ENCODE measurements at places on chromosomes 2 and 18.

DNA sequence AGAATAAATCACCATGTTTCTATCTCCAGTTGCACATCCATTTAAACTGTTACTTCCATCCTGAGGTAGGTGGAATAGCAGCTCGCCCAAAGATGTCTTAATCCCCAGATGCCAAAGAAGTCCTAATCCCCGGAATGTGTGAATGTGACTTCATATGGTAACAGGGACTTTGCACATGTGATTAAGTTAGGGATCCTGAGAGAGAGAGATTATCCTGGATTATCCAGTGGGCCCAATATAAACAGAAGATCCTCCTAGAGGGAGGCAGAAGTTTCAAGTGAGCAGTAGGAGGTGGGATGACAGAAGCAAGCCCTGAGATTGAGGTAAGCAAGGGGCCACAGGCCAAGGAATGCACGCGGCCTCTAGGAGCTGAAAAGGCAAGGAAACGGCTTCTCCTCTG lies 19.8 kb downstream of the CREG2 start:
- no peak for DNase-seq

GRCh38 chr2:224359569-224359968 lies 42.3 kb downstream of the FAM124B start:
- DNase-seq: no peak

DNA sequence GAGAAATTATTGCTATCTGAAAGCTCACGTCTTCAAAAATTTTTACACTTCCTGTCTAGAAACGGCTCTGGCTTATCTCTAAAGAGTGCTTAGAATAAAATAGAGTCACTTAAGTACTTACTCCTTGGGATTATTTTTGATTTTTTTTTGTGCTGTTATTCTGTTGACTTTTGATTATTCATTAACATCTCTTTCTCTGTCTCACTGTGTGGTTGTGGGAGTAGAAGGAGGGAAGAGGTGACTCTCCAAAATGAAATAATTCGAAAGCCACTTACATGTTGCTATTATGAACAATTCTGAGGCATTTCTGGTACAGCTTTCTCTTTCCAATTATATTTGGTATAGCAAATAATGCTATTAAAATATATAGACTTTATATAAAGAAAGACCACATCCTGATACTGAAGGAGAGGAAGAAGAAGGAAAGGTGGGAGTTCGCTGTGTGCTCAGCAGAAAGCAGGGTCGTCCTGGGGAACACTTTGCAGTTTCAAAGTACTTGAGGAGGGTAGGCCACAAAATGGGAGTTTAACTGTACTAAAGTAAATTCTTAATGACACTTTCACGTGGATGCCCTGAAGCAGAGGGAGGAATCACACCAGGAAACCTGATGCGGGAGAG lies 9.6 kb upstream of the MMADHC start:
- no peak for DNase-seq

DNA sequence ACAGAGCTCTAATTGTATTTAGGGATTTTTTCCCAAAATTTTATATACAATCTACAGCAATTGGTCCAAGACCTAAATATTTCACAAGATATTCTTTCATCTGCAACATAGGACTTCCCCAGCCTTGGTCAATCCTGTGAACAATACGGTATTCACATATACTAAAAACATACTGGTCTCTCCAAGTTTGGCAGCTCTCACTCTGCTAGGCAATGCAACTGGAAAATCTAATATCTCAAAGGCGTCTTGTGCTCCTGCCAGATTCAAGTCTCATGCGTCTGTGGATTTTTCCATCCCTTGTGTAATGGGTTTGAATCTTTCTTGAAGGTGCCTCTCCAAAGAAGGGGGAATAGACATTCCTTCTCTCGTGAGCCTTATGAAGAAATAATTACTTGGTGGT lies 27.4 kb upstream of the MBOAT2 start:
- peak; percentile 26 for DNase-seq

DNA sequence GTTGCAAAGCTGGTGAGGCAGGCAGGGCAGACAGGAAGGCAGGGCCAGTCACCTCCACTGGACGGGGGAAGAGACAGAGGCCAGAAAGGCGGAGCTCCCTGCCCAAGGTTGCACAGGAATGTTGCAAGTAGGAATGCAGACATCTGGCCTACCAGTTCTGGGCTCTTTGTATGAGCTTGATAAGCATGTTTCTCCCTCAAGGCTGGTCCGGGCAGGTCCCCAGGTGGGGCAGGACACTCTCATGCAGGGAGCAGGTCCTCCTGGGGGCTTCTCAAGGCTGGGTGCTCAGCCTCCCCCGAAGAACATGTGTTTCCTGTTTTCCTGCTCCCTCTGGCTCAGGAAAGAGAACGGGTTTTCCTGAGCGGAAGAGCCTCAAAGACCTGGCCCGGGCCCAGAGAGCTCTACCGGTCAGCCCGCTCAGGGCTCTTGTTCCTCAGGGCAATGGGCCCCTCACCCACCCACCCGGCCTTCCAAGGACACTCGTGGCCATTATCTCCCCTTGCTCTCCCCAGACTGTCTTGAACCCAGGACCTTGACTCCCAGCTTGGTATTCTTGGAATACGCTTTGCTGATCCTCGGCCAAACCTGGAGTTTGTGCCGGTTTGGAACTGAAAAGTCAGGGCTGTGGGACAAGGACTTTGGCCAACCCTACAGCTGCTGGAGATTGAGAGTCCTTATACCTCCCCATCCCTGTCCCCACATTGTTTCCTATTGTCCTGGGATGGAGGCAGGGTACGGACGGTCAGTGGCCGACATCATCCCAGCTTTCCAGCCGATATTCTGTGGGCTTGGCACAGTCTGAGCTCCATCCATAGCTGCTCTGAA lies 87.7 kb upstream of the HAAO start:
- no peak for DNase-seq

DNA sequence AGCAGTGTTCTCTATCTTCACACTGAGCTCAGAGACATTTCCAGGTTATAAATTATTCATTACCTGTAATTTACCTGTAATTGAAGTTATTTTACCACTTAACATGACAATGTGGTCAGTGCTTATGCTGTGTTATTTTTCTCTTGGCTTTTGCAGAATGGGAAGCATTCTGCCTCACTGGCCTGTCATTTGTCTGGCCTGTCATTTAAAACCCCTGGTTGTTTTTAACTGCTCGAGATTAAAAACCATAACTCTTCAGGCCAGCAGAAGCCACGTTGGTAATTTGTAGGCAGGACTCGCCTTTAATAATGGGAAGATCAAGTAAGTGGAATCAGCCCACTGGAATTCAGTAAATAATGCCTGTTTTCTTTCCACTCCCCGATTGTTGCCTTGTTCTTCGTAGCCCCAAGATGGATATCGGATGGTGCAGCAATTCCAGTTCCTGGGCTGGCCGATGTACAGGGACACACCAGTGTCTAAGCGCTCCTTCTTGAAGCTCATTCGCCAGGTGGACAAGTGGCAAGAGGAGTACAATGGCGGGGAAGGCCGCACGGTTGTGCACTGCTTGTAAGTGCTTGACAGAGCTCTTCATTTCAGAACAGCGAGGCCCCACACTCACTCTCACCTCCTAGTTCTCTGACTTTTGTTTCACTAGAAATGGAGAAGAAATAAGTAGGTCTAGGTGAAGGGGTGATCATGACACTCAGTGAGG lies 222.4 kb upstream of the RAB12 start:
- no peak for DNase-seq

- DNase-seq: no peak
Measured at GRCh38 chr2:152695763-152696162, 21.5 kb downstream of the PRPF40A start.

GRCh38 chr18:905948-906415 lies 1.3 kb downstream of the ADCYAP1 start:
- DNase-seq: no peak

DNA sequence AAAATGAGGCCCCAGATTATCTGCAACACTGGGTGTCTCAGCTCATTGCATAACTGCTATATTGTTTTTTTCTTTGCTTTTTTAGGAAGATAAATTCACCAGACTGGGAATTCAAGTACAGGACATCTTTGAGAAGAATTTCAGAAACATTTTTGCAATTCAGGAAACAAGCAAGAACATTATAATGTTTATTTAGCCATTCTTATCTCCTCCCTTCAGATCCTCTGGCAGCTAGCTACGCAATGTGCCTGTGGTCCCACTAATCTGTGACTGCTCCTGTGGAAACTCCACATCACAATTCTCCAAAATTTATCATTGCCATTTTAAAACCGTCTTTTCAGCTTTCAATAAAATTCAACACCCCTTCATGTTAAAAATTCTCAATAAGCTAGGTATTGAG lies 126.8 kb downstream of the SP100 start:
- DNase-seq: no peak

GRCh38 chr18:77552945-77553344 lies 303.3 kb downstream of the GALR1 start:
- no peak for DNase-seq

- DNase-seq: no peak
Measured at GRCh38 chr2:197433780-197434438, 919 bp downstream of the SF3B1 start.

DNA sequence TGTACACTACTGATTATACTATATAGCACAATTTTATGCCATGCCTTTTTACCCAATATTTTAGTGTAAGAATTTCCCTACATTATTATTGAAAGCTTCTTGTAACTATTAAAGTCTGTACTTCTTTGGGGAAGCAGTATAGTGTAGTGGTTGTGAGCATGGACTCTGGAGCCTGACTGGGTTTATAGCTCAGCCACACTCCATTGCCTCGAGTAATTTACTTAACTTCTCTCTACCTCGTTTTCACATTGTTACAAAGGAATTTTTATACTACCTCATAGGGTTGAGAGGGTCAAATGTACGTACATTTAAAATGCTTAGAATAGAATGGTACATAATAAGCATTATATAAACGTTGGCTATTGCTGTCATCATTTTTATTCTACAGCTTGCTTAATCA lies 139.2 kb downstream of the UBR3 start:
- no peak for DNase-seq

DNA sequence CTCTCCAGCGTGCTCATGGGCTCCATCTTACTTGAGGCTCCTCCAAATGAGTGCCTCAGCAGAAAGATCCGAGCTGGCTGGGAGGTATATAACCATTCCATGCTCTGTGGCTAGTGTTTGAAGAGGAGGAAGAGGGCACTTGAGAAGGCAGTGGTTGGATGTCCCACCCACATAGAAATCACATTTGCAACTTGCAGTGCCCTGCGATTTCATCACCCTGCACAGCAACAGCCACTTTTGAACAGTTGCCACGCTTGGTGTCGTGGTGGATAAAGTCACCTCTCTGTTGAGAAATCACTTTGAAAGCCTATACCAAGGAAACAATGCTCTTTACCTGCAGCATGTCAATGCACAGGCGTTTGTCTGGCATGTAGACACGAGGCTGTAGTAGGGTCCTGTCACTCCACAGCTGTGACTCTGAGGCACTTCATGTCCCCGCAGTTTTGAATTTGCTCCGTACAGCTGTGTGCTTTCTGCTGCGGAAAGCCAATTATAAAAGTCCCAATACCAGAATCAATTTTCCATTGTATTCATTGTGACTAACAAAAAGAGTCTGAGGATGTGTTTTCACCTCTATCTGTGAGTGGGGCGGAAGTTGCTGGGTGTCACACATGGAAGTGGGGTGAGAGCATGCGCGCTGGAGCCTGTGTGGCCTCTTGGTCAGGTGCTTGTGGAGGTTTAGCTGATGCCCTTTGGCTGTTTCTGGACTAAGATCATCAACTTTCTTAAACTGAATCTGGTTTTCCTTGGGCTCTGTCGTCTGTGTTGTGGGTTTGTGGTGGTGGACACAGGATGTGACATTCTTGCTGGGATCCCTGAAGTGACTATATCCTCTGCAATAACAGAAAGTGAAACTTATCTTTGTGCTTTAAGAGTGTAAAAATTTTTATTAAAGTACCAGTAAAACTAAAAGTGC lies 2.8 kb downstream of the CNDP2 start:
- peak; percentile 89 for DNase-seq

- DNase-seq: no peak
Measured at GRCh38 chr2:241846406-241846805, 12.3 kb downstream of the PDCD1 start.

GRCh38 chr2:220455351-220455990 lies 828.0 kb downstream of the SLC4A3 start:
- no peak for DNase-seq

GRCh38 chr2:88074854-88075292 lies 7.2 kb downstream of the SMYD1 start:
- peak; percentile 63 for DNase-seq

GRCh38 chr2:27082773-27083409 lies 3.7 kb upstream of the KHK start:
- DNase-seq: no peak

DNA sequence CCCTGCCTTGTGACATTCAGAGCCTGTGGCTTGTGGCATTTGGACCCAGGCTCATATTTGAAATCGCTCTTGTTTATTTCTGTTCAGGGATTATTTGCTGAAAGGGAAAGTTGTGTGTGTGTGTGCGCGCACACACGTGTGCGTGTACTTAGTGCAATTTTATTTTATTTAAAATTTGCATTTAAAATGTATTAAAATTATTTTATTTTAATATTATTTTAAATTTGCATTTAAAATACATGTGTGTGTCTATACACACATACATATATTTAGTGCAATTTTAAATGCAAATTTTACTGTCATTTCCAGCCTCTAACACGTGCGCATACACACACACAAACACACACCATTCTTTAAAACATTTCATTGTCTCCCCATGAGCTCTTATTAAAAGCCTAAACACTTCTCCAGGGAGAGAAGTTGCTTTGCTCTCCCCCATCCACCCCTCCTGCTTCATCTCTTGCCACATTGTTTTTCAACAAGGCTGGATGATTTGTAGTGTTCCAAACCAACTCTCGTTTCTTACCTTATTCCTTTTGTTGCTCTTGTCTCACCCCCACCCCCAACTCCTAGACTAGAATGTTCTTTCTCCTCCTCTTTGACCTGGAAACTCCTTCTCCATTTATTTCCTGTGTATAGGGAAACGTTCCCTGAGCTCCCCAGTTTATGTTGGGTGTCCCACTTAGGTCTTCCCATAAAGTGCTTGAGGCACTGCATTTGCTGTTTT lies 3.8 kb upstream of the CCDC68 start:
- DNase-seq: no peak

GRCh38 chr2:166984188-166984587 lies 95.9 kb downstream of the XIRP2 start:
- no peak for DNase-seq

DNA sequence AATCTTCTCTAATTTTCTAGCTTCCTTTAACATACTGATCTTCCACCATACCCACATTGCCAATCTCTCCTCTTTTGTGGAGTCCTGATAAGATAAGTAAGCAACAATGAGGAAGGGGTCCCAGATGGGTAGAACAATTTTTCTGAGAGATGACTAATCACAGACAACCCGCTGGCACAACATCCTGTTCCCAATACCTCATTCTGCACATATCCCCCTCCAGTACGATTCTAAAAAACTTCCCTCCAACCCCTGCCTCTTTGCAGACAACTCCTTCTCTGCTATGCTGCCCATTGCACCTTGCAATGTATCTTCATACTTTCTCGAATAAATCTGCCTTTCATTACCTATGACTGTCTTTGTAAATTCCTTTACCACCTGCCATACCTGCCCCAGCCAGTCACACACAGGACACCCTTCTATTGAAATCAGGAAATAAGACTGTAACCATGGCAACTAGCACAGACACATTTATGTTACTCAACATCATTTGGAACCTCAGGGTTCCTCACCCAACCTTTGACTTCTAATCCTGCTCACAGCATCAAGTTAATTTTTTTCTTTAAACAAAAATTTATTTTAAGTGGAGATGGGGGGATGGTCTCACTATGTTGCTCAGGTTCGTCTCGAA lies 7.4 kb upstream of the EXOC6B start:
- DNase-seq: no peak

GRCh38 chr2:56224316-56224715 lies 40.5 kb downstream of the CCDC85A start:
- DNase-seq: no peak

Measured in inflammatory macrophage treated with lipopolysaccharide for 4 hours (primary cell).